ENCODE measurements at places on chromosomes 13 and 19.
A peak's percentile ranks its signal among the peaks of the same experiment; 100 is the strongest.

DNA sequence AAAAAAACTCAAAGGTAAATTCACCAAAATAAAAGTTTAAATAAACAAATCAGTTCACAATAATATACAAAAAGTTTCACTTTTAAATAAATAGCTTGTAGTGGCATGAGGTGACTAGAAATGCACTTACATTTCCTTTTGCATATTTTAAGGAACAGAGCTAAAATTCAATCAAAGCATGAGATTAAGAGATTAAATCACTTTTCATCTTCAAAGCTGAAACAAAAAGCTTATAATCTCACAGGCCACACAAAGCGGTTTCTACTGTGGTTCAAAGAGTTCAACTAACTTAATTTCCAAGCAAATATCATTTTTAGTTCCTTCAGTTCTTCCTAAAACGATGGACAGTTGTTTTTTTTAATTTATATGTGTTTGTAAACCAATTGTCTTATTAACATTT lies 38.9 kb downstream of the TSC22D1 start:
- no peak for DNase-seq

DNA sequence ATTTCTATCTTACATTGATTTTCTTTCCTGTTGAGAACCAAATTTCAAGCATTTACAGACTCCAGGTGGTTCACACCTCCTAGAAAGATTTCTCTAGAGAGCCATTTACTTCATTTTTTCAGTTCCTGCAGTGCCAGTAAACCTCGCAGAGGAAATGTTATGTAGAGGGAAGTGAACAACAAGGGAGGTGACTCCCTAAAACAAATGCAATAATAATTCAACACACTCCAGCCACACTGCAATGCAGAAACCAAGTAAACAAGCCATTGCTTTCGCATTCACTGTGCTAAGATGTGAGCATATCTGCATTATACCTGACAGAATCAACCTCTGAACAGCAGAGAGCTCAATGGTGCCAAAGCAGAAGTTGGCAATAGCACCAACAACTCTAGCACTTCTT lies 215.1 kb downstream of the RBM26 start:
- DNase-seq: no peak

GRCh38 chr19:6654347-6655310 lies 15.3 kb downstream of the TNFSF14 start:
- DNase-seq: peak; percentile 78

DNA sequence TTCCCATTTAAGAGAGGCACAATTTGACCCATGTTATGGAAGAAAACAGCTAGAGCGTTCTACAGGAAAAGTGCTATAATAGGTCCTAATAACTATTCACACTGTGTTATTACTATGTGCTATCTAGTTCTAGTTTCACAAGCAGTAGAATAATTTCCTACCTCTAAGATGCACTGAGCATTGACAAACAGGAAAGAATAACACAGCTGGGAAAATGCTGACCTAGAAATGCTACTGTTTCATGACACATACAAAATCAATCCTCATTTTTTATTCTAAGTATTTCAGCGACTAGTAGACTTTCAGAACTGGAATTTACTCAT lies 259.5 kb downstream of the ITGBL1 start:
- no peak for DNase-seq

GRCh38 chr13:80814541-80814940 lies 473.6 kb upstream of the SPRY2 start:
- DNase-seq: no peak

DNA sequence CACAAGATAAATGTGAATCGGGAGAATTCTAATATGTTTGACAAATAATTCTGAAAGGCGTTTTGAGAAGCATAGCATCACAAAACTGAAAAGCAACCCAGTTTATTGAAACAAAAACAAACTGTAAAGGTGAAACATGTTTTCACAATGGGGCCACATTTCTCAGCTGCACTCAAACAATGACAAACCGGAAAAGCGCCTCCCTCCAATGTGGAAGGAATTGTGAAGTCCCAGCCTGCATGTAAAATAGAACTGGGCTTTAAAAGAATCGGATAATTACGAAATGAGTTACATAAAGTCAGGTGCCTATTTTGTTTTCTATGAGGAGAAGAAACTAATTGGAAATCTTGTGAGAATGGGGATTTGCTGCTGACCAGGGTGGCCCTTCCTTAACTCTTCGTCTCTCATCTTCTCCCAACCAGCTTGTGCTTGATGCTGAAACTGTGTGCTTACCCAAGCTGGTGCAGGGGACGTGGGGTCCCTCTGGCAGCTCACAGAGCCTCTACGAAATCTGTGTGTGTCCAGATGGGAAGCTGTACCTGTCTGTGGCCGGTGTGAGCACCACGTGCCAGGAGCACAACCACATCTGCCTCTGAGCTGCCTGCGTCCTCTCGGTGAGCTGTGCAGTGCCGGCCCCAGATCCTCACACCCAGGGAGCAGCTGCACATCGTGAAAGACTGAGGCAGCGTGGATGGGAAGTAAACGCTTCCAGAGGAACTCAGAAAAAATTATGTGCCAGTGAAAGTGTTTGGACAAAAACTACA lies 109.4 kb downstream of the SACS start:
- DNase-seq: no peak

GRCh38 chr13:33032037-33032625 lies 15.9 kb downstream of the KL start:
- DNase-seq: no peak

- peak; percentile 65 for DNase-seq
Observed at GRCh38 chr19:39599116-39599515, 3.2 kb upstream of the LGALS13 start.

DNA sequence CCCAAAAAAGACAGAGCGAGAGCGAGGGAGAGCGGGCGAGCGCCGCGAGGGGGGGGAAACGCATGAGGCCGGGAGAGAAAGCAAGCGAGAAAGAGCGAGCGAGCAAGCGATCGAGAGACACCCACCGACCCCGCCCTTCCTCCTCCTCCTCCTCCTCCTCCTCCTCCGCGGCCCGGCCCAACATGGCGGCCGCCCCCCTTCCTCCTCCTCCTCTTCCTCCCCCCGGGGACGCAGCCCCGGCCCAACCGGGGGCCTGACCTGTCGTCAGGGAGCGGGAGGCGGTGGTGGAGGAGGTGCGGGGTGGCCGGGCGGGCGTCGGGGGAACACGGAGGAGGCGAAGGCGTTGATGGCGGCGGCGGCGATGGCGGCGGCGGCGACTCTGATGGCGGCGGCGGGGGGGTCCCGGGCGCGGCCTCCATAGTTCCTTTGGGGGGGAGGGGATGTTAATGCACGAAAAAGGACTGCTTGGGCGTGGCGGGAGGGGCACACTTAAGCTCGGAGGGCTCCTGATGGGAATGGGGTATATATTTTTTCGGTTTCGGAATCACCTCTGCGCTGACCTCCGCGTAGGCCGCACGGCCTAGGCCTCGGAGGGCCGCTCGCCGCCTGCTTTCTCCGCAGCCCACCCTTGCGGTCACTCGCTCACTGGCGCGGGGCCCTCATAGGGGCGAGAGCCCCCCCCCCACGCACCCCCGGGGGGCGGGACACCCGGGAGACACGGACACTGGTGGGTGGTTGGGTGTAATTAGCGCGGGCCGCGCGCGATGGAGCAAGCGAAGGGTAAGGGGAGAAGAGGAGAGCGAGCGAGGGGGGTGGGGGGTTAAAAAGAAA lies 1.2 kb downstream of the ZC3H4 start:
- DNase-seq: peak; percentile 89

All from activated naive CD4-positive, alpha-beta T cell treated with anti-CD3 and anti-CD28 coated beads for 36 hours (primary cell).